ENCODE measurements at places on chromosomes 11 and 22. TPM values are rescaled to one million over a fixed set of nuclear protein-coding genes. Genes with fewer than 3 reads are reported as not detected.

Gene WNT7B
- total RNA-seq, result not detected

Gene SAA1
- 11.3 TPM for total RNA-seq

Gene OR8A1
- not detected for total RNA-seq

Gene RPS19BP1
- total RNA-seq, result 61.2 TPM

DNA sequence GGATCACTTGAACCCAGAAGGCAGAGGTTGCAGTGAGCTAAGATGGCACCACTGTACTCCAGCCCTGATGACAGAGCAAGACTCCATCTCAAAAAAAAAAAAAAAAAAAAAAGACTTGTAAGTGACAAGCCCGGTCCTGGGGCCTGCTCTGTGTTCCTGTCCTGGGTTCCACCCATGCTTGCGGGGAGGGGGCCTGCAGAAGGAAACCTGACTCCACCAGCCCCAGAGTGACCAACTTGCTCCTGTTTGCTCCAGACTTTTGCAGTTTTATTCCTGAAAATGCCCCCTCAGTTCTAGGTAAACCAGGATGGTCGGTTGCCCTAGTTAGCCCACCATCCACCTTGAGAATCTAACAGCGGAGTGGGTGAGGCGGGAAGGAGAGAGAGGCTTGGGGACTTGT lies 10.1 kb upstream of the LRP5 start:
- DNase-seq, result no peak

- DNase-seq, result no peak
Observed at GRCh38 chr11:73521621-73522020, 76.3 kb downstream of the FAM168A start.

DNA sequence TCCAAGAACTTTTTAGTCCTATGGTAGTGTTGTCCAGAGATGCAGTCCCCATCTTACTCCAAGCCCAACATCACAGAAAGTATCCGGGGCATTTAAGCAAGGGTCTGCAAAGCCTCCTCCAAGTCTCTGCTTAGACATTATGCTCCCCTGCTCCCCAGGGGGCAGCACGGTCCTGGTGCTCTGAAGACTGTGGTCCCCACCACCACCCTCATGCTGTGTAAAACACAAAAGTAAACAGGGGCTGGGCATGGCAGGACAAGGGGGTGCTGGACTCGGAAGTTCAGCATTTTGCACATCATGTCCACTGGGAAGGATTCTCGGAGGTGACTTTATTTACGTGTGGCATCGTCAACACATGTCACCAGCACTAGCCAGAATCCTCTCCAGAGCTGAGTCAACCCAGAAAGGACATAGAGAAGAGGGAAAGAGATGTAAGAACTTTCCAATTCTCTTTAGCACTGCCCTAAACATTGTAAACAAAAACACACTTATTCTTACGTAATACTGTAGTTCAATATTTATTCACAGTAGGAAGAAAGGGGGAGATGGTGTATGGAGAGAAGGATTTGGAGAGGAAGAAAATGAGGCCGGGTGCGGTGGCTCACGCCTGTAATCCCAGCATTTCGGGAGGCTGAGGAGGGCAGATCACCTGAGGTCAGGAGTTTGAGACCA lies 37.7 kb downstream of the TCIRG1 start:
- DNase-seq, result no peak

DNA sequence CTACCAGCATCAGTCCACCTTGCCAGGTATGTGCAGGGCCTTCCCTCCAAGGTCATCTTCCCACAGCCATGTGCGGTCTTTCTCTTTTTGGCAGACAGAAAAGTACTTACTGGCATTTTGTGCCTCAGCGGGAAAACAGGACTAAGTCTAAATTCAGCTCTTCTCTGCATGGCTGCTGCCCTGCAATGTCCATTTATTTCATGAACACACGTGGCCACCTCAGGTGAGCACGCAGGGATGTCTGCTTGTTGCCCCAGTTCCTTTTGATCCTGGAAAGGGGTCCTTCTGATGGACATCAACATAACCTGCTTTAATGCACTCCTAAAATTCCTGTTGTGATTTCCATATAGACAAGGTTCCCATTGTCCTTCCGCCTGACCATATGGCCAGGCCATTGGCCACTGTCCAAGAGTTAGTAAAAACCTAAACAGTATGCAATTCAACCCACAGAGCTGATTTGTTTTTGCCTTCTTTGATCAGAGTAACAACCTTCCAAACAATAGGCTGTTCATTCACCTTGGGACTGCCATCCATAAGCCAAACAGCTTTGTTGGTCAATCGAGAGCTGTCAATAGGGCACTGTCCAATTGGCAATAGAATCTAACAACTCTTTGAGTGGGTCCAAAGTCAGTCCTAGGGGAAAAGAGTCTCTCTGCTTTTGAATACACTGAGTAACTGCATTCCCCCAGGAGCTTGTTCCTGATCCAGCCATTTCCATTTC lies 5.9 kb downstream of the TREH start:
- no peak for DNase-seq

DNA sequence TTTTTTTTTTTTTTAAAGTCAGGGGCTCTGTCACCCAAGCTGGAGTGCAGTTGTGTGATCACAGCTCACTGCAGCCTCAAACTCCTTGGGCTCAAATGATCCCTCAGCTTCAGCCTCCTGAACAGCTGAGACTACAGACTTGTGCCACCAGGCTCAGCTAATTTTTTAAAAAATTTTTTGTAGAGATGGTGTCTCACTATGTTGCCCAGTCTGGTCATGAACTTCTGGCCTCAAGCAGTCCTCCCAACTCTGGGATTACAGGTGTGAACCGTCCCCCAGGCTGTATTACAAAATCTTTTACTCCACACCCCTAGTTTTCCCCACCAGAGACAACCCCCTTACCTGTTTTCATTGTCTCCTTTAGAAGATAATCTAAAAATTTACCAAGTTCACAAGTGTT lies 1.9 kb downstream of the CCDC117 start:
- no peak for DNase-seq

GRCh38 chr11:44593251-44593650 lies 27.8 kb downstream of the CD82 start:
- no peak for DNase-seq
